ENCODE measurements at places on chromosomes 3 and 15.
A peak's percentile ranks its signal among the peaks of the same experiment; 100 is the strongest.

- peak; percentile 48 for DNase-seq
Observed at GRCh38 chr15:52180196-52180835, 10.9 kb downstream of the GNB5 start.

DNA sequence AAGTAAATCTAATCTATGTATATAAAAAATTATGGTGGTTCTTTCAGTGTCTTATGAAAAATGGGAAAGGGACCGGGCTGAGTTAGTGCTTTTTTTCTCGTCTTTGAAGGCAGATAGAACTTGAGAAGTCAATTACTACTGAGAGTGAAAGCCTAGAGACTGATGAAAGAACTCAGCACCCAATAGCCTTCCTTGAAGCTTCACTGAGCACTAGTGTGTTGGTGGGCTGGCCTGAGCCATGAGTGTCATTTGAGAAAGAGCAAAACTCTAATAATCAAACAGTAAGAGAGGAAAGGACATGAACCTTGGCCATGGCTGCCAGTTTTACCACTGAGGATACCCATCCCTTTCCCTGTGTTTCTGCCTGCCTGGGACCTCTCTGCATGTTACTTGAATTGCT, 428.3 kb upstream of the RASGRP1 start:
- no peak for DNase-seq

DNA sequence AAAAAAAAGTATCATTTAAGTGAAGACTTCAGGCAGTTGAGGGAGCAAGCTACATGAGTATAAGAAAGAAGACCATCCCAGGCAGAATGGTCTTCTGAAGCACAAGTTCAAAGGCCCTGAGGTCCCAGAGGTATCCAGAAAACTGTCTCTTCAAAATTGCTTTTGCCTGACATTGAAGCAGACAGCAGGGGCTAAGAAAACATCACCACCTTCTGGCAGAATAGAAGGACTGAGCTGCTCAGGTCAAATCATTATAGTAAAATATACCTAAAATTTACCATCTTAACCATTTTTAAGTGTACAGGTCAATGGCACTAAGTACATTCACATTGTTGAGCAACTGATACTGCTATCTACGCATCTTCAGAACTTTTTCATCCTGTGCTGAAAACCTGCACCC, 16.4 kb downstream of the GPR160 start:
- DNase-seq: no peak

DNA sequence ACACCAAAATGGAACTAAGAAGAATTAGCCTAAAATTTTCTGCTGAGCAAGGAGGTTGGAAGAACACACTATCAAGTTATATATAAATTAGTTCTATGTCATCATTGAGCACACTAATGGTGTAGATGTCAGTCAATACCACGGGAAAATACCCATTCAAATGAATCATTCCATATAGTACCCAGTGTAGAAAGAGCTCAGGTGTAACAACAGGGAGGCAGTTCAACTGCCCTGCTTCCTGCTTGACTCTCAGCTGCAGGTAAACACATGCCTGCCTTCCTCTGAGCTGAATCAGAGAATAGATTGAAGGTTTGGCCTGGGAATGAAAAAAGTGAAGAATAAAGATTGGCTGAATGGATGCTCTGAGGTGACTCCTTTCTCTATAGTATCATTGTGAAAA, 1088.0 kb downstream of the AGBL1 start:
- no peak for DNase-seq

DNA sequence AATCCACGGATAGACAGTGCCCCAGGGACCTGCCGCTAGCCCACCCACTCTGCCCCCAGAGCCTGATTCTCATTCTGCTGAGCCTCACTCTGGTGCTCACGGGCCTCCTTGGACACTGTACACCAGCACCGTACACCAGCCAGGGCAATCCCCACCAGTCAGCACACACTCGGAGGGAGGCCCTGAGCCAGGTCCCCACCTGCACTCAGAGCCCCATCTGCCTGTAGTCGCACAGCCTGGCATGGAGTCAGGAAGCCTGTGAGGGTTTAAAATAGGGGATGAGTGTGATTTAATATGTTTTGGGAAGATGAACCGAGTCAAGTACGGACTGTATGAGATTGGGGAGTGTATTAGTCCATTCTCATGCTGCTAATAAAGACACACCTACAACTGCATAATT, 223.0 kb downstream of the SLCO3A1 start:
- no peak for DNase-seq

DNA sequence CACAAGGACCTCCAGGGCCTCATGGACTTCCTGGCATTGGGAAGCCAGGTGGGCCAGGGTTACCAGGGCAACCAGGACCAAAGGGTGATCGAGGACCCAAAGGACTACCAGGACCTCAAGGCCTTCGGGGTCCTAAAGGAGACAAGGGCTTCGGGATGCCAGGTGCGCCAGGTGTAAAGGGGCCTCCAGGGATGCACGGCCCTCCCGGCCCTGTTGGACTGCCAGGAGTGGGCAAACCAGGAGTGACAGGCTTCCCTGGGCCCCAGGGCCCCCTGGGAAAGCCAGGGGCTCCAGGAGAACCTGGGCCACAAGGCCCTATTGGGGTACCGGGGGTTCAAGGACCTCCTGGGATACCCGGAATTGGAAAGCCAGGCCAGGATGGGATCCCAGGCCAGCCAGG, 23.2 kb upstream of the CMSS1 start:
- no peak for DNase-seq

- no peak for DNase-seq
Observed at GRCh38 chr3:64266065-64266931, 41.0 kb upstream of the PRICKLE2 start.

GRCh38 chr3:142272200-142272891, 47.0 kb upstream of the GK5 start:
- DNase-seq: no peak

DNA sequence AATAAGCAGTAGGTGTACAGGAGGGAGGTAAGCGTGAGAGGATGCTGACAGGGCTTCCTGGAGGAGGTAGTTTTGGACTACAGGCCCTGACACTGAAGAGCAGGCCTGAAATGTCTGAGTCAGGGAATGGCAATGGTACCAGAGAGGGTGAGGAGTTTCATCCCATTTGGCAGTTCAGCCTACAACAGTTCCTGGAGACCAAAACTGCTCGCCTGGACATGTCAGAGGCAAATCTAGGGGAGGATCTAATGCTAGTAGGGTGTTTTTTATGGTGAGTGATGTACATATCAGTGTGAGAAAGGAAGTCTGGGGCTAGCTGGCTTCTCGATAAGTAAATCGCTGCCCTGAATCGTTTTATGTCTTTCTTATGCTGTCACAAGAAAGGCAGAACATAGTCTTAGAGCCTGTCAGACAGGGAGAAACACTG, 13.8 kb upstream of the TNFSF10 start:
- no peak for DNase-seq

GRCh38 chr15:99443056-99443756, 122.6 kb upstream of the MEF2A start:
- DNase-seq: no peak

GRCh38 chr3:43723121-43723734, 32.5 kb downstream of the ABHD5 start:
- DNase-seq: no peak

DNA sequence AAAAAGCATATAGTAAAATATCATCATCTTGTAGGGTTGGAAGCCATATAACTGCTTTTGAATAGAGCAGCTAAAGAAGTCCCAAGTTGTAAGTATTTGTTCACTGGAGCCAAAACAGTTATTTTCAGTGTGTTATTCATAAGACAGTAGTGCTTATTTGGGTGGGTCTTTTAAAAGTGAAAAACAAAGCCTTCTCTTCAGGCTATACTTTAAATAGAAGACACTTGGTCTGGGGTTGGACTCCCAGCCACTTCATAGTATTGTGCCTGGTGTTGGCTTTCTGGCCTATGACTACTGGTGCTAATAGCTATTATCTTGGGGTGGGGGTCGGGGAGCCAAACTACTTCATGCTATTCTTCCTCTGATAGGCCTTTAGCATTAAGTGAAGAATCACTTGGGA, 135.2 kb downstream of the SLC25A26 start:
- no peak for DNase-seq

DNA sequence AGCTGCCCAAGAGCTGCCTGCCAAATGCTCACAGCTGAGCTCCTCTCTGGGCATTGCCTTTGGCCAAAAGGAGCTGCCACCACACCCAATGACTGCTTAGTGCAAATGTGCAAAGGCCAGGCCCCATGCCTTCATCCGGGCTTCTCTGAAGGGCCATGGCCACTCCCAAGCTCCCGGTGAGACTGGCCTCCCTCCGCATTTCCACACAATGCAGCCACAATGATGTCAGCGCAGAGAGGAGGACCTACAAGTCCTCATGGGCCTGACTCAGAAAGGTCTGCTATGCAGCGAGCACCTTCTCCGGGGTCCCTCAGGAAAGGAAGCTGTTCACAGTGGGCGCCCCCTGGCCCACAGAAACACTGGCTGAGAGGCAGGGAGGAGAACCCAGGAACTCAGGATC, 12.7 kb downstream of the OXTR start:
- no peak for DNase-seq

DNA sequence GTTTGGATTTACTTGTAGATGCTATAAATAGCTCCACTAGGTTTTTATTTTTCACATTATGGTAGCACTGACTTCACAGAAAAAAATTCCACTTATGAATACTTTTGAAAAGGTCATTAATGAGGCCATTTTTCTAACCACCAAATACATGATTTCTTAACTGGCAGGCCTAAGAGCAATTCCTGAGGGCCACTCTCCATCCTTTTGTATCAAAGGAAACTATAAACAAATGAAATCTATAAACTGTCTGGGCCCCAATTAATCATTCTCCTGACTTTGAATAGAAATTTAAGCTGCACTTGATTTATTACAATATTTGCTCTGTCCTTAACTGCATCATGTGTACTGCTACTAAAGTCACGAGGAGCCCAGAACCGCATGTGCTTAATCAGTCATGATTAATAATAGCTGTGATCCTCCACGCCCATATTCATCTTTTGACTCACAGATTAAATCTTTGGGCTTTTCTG, 25.1 kb upstream of the MTMR10 start:
- no peak for DNase-seq
